Left ventricle myocardium superior (tissue), 1 donor: ENCODE measurements at places on chromosomes 6 and 20.

- DNase-seq: peak; percentile 53
These were observed 42.3 kb upstream of the ATXN1 start for GRCh38 chr6:16803294-16804200.

DNA sequence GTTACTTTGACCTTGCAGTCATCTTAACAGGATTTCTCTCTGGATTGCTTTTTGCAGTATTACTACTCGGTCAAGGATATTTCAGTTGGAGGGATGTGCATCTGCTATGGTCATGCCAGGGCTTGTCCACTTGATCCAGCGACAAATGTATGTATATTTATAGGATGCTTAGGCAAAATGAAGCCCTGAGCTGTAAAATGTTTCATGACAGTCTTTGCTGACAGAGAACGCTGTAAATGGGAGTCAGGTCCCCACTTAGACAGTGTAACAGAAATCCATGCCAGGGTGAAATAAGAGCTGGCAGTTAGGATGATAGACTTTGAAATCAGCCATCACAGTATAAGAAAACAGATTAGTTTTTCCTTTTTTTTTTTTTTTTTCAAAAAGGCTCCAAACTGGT, 264.0 kb downstream of the LAMA2 start:
- DNase-seq: no peak

GRCh38 chr6:1689141-1689540, 79.4 kb downstream of the FOXC1 start:
- no peak for DNase-seq

- DNase-seq: no peak
These were observed 560.5 kb upstream of the PTCHD4 start for GRCh38 chr6:48671505-48671904.

- DNase-seq: no peak
These were observed 21.3 kb upstream of the SYNDIG1 start for GRCh38 chr20:24448170-24448569.

- peak; percentile 18 for DNase-seq
These were observed 343.0 kb downstream of the CDKAL1 start for GRCh38 chr6:20877008-20877937.

DNA sequence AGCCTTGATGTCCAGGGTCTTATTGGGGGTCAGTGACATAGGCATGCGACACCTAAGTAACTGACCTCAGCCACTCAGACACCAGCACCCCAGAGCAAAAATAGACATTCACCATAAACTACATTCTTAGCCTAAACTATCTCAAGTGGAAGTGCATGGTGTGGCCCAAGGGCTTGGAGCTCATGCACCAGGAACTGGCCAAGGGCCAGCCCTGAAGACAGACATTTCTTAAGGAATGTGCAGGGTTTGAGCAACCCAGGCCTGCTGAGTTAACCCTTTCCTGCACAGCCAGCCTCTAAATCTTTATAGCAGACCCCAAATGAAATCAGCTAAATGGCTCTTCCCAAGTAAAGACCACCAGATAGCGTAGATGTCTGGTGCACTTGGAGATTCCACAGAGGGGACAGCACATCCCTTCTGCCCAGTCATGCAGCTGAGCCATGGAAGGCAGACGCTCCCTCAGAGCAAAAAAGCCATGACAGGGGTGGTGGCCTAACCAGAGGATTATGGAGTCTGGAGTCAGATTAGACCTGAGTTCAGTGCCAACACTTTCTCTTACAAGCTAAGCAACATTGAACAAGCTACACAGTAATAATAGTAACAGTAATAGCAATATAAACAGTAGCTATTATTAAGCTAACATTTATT, 222.6 kb downstream of the ZMYND8 start:
- DNase-seq: peak; percentile 43

GRCh38 chr20:51259455-51259854, 236.5 kb upstream of the KCNG1 start:
- DNase-seq: no peak

DNA sequence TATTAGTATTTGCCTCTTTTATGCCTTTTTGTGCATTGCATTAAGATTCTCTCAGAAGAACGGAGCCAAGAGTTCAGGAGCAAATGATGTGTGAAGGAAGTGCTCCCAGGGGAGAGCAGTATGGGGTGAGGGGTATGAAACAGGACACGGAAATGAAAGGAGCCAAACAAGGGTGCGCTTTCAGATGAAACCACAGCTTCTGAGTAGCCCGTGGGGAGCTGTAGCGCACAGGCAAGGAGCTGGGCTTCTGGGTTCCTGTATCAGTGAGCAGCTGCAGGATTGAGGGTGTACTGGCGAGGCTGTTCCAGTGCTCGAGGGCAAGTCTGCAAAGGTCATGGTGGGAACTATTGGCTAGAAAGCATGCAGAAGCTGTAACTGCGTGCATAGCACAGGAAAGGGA, 25.4 kb downstream of the ANKEF1 start:
- DNase-seq: no peak

GRCh38 chr6:89022798-89023197, 57.8 kb upstream of the PNRC1 start:
- no peak for DNase-seq

DNA sequence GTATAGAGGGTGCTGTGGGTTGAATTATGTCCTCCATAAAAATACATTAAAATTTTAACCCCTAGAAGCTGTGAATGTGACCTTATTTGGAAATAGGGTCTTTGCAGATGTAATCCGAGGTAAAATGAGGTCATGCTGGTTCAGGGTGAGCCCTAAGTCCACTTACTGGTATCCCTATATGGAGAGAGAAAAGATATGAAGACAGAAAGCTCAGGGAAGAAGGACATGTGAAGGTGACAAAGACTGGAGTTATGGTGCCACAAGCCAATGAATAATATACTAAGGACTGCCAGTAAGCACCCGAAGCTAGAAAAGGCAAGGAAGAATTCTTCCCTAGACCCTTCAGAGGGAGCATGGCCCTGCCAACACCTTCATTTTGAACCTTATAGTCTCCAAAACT, 50.2 kb downstream of the PLN start:
- no peak for DNase-seq

DNA sequence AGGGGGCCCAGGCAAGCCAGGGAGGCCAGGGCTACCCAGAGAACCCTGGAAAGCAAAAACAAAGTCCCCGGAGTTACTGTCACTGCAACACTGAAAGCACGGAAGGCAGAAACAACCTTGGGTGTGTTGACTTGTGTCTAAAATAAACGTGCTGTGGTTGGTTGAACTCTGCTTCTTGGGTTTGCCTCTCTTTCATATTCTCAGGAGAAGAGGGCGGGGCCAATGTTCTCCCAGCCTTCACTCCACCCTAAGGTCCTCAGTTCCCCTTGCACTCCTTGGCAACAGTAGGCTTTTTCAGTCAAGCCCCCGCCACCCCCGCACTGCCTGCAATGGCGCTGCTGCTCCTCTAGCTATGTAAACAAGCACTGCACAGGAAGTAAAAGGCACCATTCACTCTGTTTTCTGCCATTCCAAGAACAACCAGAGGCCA, 60.9 kb downstream of the COL9A1 start:
- no peak for DNase-seq

- peak; percentile 41 for DNase-seq
These were observed 47.8 kb downstream of the MYH7B start for GRCh38 chr20:35003211-35004031.

DNA sequence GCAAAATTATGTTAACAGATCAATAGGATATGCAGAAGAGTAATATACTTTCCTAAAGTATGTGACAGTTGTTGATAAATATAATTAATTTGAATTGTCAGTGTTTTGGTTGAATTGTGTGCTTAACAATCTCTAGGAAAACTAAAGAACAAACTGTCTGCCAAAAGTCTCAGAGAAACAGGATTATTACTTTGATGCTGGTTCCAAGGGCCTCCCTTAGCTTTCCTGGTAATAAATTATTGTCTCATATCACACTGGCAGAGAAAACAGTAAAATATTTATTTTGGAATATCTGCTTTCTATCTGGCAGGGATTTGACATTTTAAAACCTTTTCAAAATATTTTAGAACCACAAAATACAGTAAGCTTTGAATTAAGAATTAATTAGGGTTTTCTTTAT, 40.1 kb upstream of the CARMIL1 start:
- DNase-seq: no peak

DNA sequence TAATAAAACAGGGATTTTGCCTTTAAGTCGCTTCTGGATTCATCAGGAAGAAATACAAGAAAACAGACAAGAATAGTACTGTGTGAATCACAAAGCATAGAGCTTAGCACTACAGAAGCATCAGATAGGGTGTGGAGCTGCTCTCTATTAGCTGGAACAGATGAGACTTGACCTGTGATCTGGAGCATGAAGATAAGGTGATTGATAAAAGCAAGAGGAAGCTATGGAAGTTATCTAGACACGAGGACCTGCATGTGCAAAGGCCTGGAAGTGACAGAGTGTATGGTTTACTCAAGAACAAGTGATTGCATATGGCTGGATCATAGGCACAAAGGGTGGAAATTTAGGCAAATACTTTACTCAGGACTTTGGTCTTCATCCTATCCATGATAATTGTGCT, 112.9 kb upstream of the MLIP start:
- no peak for DNase-seq

- no peak for DNase-seq
These were observed 1.1 kb upstream of the GLO1 start for GRCh38 chr6:38703949-38704590.

GRCh38 chr20:53302695-53303412, 290.8 kb downstream of the ZNF217 start:
- DNase-seq: no peak

DNA sequence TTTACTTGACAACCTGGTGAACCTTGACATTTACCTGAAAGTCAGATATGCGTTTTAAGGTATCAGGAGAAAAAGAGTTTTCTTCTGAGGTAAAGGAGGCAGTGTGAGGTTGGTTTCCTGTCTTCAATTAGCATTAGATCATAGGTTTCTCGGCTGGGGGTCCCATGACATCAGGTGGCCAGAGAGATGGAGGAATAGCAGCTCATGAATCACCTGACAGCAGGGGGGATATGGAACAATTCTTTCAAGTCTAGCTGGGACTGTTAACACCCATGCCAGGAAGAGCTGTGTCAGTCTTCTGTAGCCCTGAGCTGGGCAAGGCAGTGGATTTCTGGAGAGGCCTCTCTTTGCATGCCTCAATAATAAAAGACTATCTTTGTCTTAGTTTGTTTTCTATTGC, 108.0 kb upstream of the TMEM170B start:
- no peak for DNase-seq

DNA sequence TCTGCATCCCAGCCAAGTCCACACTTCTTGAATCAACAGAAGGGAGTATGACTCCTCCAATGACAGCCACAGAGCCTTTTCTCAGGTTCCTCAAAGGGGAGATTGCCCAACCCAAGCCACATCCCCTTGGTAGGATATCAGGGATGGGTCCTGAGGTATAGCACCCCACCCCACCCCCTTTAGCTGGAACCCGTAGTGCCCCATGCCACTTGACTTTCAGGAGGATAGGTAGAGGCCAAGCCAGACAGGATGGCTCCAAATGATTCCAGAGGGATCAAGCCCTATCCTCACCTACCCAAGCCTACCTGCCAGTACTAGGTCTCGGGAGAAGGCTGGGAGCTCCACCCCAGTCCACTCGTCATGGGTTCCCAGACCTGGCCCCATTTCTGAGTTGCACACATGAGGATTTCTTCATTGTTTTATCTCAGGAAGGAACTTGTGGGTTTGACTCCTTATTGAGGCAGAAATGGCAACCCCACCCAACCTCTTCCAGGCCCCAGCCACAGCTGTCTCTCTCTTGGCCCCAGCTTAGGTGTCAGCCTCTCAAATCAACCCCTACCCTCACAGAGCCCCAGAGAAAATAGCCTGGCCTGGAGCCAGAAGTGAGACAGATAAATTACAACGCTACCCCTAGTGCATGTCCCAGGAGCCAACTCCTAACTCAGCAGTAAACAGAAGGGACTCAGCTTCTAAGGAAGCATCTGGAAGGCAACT, 3.6 kb downstream of the CCND3 start:
- peak; percentile 36 for DNase-seq

DNA sequence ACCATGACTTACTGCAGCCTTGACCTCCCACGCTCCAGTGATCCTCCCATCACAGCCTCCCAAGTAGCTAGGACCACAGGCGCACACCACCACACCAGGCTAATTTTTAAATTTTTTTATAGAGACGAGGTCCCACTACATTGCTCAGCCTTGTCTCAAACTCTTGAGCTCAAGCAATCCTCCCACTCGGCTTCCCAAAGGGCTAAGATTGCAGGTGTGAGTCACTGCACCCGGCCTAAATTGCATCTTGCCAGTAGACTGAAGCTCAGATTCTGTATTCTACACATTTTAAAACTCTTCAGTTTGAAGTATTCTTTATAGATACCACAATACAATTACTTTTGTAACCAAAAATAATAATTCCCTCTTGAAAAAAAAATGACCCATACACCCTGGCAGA, 11.4 kb downstream of the NUDT3 start:
- no peak for DNase-seq

- DNase-seq: no peak
These were observed 270.6 kb downstream of the PRL start for GRCh38 chr6:22026164-22026678.

- no peak for DNase-seq
These were observed 194.9 kb downstream of the TINAG start for GRCh38 chr6:54503144-54503543.

DNA sequence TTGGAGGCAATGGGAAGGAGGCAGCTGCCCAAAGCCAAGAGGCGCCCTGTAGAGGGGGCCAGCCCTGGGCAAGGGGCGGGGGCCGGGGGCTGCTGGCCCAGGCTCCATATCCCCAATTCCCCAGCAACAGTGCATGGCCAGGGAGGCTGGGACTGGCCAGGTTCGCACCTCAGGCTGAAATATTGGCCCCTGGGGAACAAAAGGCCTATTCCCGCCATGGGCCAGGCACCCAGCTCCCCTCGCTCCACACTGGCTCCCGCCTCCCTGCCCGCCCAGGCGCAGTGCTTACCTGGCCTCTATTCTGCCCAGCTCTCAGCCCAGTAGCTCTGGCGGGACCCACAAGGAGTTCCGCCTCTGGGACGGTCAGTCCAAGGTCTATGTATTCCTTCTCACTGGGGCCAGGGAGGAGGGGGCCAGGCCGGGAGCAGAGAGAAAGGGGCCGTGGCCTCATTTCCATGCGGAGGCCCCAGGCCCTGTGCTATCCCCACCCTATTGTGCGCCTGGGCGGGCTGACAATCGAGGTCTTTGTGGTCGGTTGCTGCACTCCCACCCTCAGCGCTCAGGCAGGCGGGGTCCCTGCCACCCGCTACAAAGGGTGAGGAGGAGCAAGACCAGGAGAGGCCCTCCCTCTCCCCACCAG, 42.3 kb downstream of the YTHDF1 start:
- DNase-seq: no peak

- DNase-seq: no peak
These were observed 8.3 kb upstream of the ISM1 start for GRCh38 chr20:13212750-13213149.
